Fibroblast of villous mesenchyme (primary cell): ENCODE measurements at places on chromosomes 13 and 19. TPM values are rescaled to one million over a fixed set of nuclear protein-coding genes. Genes with fewer than 3 reads are reported as not detected.

The RDH8 gene
- total RNA-seq, result not detected in 2 replicates

The PEAK3 gene
- total RNA-seq, result under 0.01 TPM in 1 of 2 replicates, not detected in the other

The FPR3 gene
- total RNA-seq, result not detected in 2 replicates

The VMAC gene
- total RNA-seq, result 5.2 and 6.8 TPM in 2 replicates

The DEDD2 gene
- total RNA-seq, result 14.8 and 15.1 TPM in 2 replicates

The CCNE1 gene
- total RNA-seq, result 6.8 and 10.4 TPM in 2 replicates

The C1QTNF9 gene
- not detected in 2 replicates for total RNA-seq

The GPI gene
- 102 and 111 TPM in 2 replicates for total RNA-seq

The DACH1 gene
- total RNA-seq, result 0.43 and 1.6 TPM in 2 replicates

The ZSCAN18 gene
- total RNA-seq, result 10.6 and 16.0 TPM in 2 replicates

The EID2B gene
- total RNA-seq, result 4.3 and 4.5 TPM in 2 replicates

The CNFN gene
- total RNA-seq, result 0.32 TPM in 1 of 2 replicates, not detected in the other

The GJB6 gene
- not detected in 2 replicates for total RNA-seq

The PRR20C gene
- total RNA-seq, result not detected in 2 replicates

The EFNB2 gene
- total RNA-seq, result 7.4 and 10.8 TPM in 2 replicates

The MCEMP1 gene
- total RNA-seq, result not detected in 2 replicates

The ZNF181 gene
- total RNA-seq, result 14.5 and 14.7 TPM in 2 replicates

The ZNF221 gene
- 7.4 and 10.4 TPM in 2 replicates for total RNA-seq

The PTPRH gene
- 3.9 and 7.1 TPM in 2 replicates for total RNA-seq

The CEACAM4 gene
- total RNA-seq, result not detected in 2 replicates

The AMH gene
- total RNA-seq, result 0.32 and 1.3 TPM in 2 replicates

The KASH5 gene
- total RNA-seq, result not detected in 2 replicates

The GPR108 gene
- 28.3 and 34.1 TPM in 2 replicates for total RNA-seq

The SLC7A9 gene
- under 0.01 TPM in 1 of 2 replicates, not detected in the other for total RNA-seq

The KLK14 gene
- total RNA-seq, result not detected in 2 replicates

The SIGLEC7 gene
- not detected in 2 replicates for total RNA-seq

The C13orf42 gene
- not detected in 2 replicates for total RNA-seq

The CASP14 gene
- total RNA-seq, result not detected in 2 replicates

The DNAAF3 gene
- total RNA-seq, result under 0.01 TPM in 1 of 2 replicates, not detected in the other

The SIGLEC8 gene
- total RNA-seq, result not detected in 2 replicates
